Lower lobe of right lung (tissue), 2 donors: ENCODE measurements at places on chromosomes 11 and 22.

GRCh38 chr22:37568012-37568411, 7.7 kb downstream of the CDC42EP1 start:
- H3K4me1 ChIP-seq = peaks cover 72% of the 10 kb centered on the region
- H3K36me3 ChIP-seq = peaks cover 34% of the 10 kb centered on the region
- H3K27ac ChIP-seq = no peak overlapping the region

DNA sequence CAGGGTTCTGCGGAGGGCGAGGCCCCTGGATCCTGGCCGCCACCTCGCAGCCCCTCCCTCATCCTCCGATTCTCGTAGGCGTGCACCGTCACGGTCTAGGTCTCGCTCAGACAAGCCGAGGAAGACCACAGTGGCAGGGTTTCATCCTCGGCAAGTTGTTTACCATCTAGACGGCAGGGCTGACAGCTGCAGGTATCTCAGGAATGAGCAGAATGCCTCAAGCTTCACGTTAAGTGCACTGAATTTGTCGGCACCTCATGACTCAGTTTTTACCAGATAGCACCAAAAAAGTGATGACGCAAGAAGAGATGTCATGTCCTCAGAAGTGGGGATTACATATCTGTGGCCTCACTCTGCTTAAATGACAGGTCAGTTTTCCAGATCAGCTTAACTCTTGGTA, 35.1 kb downstream of the WT1 start:
- no peaks in the 10 kb centered on the region for H3K36me3 ChIP-seq
- no peaks in the 10 kb centered on the region for H3K27me3 ChIP-seq
- no peaks in the 10 kb centered on the region for H3K4me1 ChIP-seq
- H3K27ac ChIP-seq = no peak overlapping the region
- no peak overlapping the region for H3K4me3 ChIP-seq
- no peak for DNase-seq

DNA sequence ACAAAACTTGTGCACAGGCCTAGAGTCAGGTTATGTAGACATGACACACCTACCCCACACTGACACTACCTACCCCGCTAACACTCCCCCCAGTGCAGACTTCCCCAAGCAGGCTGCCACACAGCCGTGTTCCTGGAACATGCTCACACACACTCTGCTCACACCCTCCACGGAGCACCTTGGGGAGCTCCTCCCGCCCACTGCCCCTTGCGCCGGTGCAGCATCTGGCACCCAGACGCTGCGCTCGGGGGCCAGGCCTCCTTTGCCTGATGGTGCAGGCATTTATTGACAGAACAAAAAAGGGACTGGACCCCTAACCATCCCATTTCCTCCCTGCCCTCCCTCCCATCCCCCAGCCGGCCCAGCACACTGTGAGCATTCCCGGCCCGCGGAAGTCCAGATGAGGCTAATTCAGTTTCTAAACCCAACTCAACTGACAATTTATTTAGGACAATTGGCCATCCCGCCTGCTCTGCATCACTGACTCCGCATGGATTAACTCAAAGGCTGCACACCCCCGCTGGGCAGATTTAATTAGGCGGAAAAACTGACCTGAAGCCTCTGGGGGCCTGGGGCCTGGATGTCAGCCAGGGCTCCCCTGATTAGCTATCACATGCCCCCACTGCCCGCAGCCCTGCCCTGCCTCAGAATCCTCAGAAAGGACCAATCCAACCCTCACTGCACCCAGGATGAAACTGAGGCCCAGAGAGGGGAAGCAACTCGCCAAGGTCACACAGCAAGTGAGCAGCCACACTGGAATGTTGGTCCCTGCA, 30.1 kb downstream of the KCNC1 start:
- no peak overlapping the region for H3K4me3 ChIP-seq
- no peaks in the 10 kb centered on the region for H3K4me1 ChIP-seq
- no peak overlapping the region for H3K27ac ChIP-seq
- DNase-seq = peak; percentile 42
- no peaks in the 10 kb centered on the region for H3K36me3 ChIP-seq

- H3K4me3 ChIP-seq = no peak overlapping the region
- H3K27ac ChIP-seq = peak overlapping the region; percentile 94
- H3K4me1 ChIP-seq = peaks cover 39% of the 10 kb centered on the region
- DNase-seq = no peak
- H3K27me3 ChIP-seq = no peaks in the 10 kb centered on the region
- H3K36me3 ChIP-seq = no peaks in the 10 kb centered on the region
Observed at GRCh38 chr11:9567401-9567800, 6.1 kb upstream of the WEE1 start.

- no peak overlapping the region for H3K4me3 ChIP-seq
- H3K4me1 ChIP-seq = peaks cover 7% of the 10 kb centered on the region
- no peak for DNase-seq
- H3K36me3 ChIP-seq = no peaks in the 10 kb centered on the region
- no peak overlapping the region for H3K27ac ChIP-seq
Observed at GRCh38 chr11:134407321-134407828, 4.7 kb downstream of the B3GAT1 start.

- H3K4me3 ChIP-seq = peak overlapping the region; percentile 71
- H3K27me3 ChIP-seq = no peaks in the 10 kb centered on the region
- no peak for DNase-seq
- H3K4me1 ChIP-seq = peaks cover 31% of the 10 kb centered on the region
Observed at GRCh38 chr11:65502274-65502554, 3.4 kb downstream of the MALAT1 start.

- H3K27ac ChIP-seq = no peak overlapping the region
- peaks cover 5% of the 10 kb centered on the region for H3K27me3 ChIP-seq
- H3K4me1 ChIP-seq = no peaks in the 10 kb centered on the region
- H3K36me3 ChIP-seq = no peaks in the 10 kb centered on the region
- peak; percentile 10 for DNase-seq
Observed at GRCh38 chr11:120130176-120130980, 7.5 kb downstream of the TRIM29 start.

DNA sequence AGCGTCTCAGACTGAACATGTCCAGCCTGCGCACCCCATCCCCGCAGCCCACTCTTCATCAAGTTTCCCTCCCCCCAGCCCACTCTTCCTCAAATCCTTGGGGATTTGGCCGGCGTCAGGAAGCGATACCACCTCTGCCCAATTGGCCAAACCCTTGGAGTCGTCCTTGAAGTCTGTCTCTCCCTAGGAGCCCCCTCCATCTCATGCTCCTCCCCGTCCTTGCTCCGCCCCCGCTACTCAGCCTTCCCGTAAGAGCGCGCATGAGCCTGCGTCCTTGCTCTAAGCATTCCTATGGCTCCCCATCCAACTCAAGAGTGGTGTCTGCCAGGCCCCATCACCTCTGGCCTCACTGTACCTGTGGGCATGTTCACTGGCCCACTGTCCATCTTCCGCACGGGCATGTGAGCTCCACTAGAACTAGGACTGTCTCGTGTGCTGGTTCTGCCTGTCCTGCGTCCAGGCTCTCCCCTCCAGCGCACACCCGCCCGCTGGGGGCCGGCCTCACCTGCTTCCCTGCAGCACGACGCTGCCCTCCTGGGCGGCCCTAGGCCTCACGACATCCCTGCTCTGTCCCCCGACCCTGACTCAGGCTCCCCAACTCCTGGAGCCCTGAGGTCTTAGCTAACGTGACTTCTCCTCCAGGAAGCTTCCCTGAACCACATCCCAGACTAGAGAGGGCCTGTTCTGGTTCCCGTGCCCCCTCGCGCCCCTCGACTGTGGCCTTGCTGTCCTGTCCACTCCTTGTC, 30.5 kb upstream of the TTLL12 start:
- no peak for DNase-seq
- no peak overlapping the region for H3K27ac ChIP-seq
- no peaks in the 10 kb centered on the region for H3K27me3 ChIP-seq
- peaks cover 5% of the 10 kb centered on the region for H3K4me1 ChIP-seq

DNA sequence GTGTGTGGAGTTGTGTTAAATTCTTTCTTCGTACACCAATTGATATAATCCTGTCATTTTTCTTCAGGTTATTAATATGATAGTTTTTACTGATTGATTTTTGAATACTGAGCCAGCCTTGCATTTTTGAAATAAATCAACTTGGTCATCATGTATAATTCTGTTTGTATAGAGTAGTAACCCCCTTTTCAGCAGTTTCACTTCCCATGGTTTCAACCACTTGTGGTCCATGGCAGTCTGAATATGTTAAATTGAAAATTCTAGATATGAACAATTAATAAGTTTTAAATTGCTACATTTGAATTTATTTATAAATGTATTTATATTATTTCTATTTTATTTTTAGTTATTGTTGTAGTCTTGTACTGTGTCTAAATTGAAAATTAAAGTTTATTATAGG, 32.6 kb downstream of the MS4A6A start:
- no peaks in the 10 kb centered on the region for H3K4me1 ChIP-seq
- DNase-seq = no peak
- no peak overlapping the region for H3K27ac ChIP-seq
- no peaks in the 10 kb centered on the region for H3K27me3 ChIP-seq

GRCh38 chr11:57792060-57792541, 30.5 kb downstream of the CTNND1 start:
- H3K36me3 ChIP-seq = peaks cover 43% of the 10 kb centered on the region
- peak overlapping the region; percentile 72 for H3K27ac ChIP-seq
- peak; percentile 95 for DNase-seq
- H3K4me3 ChIP-seq = peak overlapping the region; percentile 22
- peaks cover 85% of the 10 kb centered on the region for H3K4me1 ChIP-seq

DNA sequence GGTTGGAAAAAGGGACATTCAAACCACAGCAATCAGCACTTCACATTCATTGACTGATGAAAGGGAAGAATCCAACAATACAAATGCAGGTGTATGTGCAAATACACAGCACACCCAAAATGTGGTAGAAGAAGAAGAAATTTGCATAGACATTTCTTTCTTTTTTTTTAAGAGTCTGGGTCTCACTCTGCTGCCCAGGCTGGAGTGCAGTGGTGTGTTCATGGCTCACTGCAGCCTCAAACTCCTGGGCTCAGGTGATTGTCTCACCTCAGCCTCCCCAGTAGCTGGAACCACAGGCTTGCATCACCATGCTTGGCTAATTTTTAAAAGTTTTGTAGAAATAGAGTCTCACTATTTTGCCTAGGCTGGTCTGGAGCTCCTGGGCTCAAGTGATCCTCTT, 21.9 kb downstream of the CARS1 start:
- peaks cover 93% of the 10 kb centered on the region for H3K36me3 ChIP-seq
- H3K4me3 ChIP-seq = no peak overlapping the region
- DNase-seq = no peak
- H3K27me3 ChIP-seq = no peaks in the 10 kb centered on the region
- H3K27ac ChIP-seq = no peak overlapping the region

GRCh38 chr11:88280673-88281316, 56.7 kb downstream of the CTSC start:
- H3K4me1 ChIP-seq = peaks cover 21% of the 10 kb centered on the region
- no peaks in the 10 kb centered on the region for H3K36me3 ChIP-seq
- H3K4me3 ChIP-seq = no peak overlapping the region
- H3K27me3 ChIP-seq = no peaks in the 10 kb centered on the region

DNA sequence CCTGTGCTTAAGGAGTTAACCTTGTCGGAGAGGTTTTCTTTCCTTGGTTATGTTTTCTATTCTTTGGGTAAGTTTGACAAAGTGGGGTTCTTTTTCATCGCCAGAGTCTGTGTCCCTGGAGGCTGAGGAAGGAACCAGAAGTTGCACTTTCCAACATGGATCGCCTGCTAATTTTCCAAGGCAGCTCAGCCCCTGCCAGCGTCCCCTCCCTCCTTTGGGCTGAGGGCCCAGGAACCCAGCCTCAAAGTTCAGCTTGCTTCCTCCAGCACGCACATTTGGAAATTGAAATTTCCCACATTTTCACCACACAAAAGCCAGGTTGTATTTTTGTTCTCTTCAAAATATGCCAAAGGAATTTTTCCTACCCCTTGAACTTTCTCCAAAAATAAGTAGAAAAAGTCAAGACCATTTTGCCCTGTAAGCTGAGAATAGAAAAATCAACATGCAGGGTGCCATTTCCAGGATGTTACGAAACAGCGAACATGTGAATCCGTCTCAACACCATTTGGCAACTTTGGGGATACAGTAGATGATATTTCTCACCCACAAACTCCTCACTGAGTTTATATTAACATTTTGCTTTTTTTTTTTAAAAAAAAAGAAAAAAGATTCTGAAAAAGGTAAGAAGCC, 343.5 kb downstream of the TENM4 start:
- H3K27me3 ChIP-seq = no peaks in the 10 kb centered on the region
- H3K4me3 ChIP-seq = no peak overlapping the region
- H3K36me3 ChIP-seq = no peaks in the 10 kb centered on the region
- H3K27ac ChIP-seq = no peak overlapping the region
- H3K4me1 ChIP-seq = peaks cover 4% of the 10 kb centered on the region

- no peaks in the 10 kb centered on the region for H3K36me3 ChIP-seq
- no peaks in the 10 kb centered on the region for H3K4me1 ChIP-seq
- H3K4me3 ChIP-seq = no peak overlapping the region
- no peak for DNase-seq
Observed at GRCh38 chr11:36931139-36931538, 333.1 kb upstream of the RAG2 start.

GRCh38 chr11:2256951-2257700, 13.3 kb downstream of the ASCL2 start:
- H3K27ac ChIP-seq = no peak overlapping the region
- no peaks in the 10 kb centered on the region for H3K27me3 ChIP-seq
- no peaks in the 10 kb centered on the region for H3K36me3 ChIP-seq
- H3K4me3 ChIP-seq = no peak overlapping the region
- DNase-seq = peak; percentile 53
- H3K4me1 ChIP-seq = no peaks in the 10 kb centered on the region

- no peak overlapping the region for H3K27ac ChIP-seq
- H3K27me3 ChIP-seq = no peaks in the 10 kb centered on the region
- peak; percentile 28 for DNase-seq
- no peak overlapping the region for H3K4me3 ChIP-seq
- peaks cover 7% of the 10 kb centered on the region for H3K36me3 ChIP-seq
Observed at GRCh38 chr22:47177334-47177815, 414.9 kb downstream of the TBC1D22A start.

GRCh38 chr11:7347611-7348431, 96.1 kb downstream of the SYT9 start:
- no peaks in the 10 kb centered on the region for H3K27me3 ChIP-seq
- H3K27ac ChIP-seq = no peak overlapping the region
- H3K36me3 ChIP-seq = no peaks in the 10 kb centered on the region
- no peak overlapping the region for H3K4me3 ChIP-seq
- no peak for DNase-seq
- no peaks in the 10 kb centered on the region for H3K4me1 ChIP-seq

DNA sequence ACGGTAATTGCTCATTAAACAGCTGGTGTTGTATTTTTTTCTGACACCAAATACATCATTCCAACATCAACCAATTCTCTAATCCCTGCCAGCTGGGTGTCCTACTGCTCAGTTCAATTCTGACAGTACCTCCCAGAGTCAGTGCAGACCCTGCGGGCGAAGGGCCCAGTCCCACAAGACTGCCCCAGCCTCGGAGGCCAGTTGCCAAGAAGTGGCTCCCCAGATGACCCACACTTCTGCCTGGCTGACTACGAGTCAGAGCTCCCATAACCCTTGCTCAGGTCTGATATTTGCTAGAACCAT, 147.2 kb downstream of the CTTN start:
- H3K27ac ChIP-seq = no peak overlapping the region
- no peak overlapping the region for H3K4me3 ChIP-seq
- H3K27me3 ChIP-seq = no peaks in the 10 kb centered on the region
- H3K4me1 ChIP-seq = no peaks in the 10 kb centered on the region
- no peaks in the 10 kb centered on the region for H3K36me3 ChIP-seq

DNA sequence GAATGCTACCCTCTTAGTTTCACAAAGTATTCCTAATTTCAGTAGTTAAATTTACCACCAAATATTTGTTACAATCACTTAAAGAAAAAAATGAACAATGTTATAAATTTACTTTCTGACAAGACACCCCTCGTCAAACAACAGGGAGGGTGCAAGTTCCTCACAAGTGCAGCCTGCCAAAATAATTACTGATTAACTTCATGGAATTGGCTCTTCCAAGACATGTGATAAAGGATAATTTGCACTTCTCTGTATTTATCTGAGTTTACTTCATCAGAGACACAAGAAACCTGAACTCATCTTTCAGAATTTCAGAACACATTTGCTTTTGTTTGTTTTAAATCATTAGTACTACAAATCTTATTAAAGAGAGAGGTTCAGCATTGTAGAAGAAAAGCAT, 66.5 kb downstream of the LARGE2 start:
- DNase-seq = no peak
- peaks cover 11% of the 10 kb centered on the region for H3K4me1 ChIP-seq
- H3K27me3 ChIP-seq = no peaks in the 10 kb centered on the region
- H3K4me3 ChIP-seq = no peak overlapping the region
- H3K36me3 ChIP-seq = no peaks in the 10 kb centered on the region
